ENCODE measurements at places on chromosomes 2 and 18. TPM values are rescaled to one million over a fixed set of nuclear protein-coding genes. Genes with fewer than 3 reads are reported as not detected.

GRCh38 chr2:231687133-231687852 is 21.0 kb upstream of the PTMA start:
- DNase-seq = peak; percentile 78

TMEFF2 gene
- not detected for total RNA-seq

ABCG5 gene
- not detected for total RNA-seq

OBSL1 gene
- total RNA-seq = 2.9 TPM

GRCh38 chr2:107693604-107694003 is 133.1 kb upstream of the RGPD4 start:
- no peak for DNase-seq

GRCh38 chr2:227921648-227922047 is 50.2 kb downstream of the DAW1 start:
- no peak for DNase-seq

GRCh38 chr2:104744537-104744936 is 109.4 kb upstream of the POU3F3 start:
- no peak for DNase-seq

DNA sequence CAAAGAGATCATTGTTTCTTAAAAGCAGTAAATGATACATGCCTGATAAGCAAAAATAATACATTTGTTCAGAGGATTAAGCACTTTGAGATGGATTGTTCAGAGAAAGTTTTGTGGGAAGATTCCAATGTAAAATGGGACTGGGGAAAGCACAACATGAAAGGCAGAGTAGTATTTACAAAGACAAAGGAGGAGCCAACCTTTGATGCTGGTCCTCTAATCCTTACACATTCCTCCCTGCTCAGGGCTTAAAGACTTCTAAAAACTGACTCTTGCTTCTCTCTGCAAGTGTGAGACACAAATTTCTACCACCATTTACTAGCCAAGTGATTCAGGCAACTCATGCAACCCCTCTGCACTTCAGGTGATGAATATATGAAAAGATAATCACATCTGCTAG is 47.2 kb upstream of the REG3G start:
- DNase-seq = no peak

GRCh38 chr2:120439637-120440384 is 93.9 kb downstream of the INHBB start:
- peak; percentile 38 for DNase-seq

GRCh38 chr18:79523206-79523735 is 127.5 kb downstream of the NFATC1 start:
- DNase-seq = no peak

- no peak for DNase-seq
Measured at GRCh38 chr18:9413576-9413975, 61.7 kb upstream of the RALBP1 start.

DNA sequence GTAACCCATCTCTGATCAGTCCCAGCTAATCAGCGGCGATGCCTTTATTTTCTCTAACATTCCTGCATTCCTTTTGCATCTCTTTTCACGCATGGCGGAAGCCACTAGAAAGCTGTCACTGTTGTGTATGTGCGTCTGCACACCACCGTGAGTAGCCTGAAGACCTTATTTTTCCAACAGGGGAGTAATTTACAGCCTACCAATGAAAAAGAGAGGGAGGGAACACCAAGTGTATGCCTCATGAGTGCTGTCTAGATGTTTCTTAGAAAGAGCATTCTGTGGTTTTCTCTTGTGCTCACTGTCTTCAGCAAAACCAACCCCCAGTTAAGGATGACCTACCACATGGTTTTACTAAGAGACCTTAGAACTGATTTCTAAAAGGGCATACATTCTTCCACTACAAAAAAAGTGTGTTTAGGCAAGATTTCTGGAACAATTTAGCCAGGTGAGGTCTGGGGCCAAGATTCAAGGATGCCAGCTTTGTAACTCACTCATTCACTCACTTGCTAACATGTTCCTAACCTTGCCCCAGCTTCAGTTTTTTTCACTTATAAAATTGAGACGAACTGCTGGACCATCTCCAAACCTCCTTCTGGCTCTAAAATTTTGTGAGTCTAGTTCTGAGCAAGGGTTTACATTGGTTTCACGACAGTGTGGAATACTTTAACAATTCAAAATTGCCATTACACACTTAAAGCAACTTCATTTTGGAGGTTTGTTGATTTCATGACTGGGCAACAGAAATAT is 51.4 kb downstream of the BCL2 start:
- DNase-seq = no peak

CREB1 gene
- total RNA-seq = 125 TPM

DNA sequence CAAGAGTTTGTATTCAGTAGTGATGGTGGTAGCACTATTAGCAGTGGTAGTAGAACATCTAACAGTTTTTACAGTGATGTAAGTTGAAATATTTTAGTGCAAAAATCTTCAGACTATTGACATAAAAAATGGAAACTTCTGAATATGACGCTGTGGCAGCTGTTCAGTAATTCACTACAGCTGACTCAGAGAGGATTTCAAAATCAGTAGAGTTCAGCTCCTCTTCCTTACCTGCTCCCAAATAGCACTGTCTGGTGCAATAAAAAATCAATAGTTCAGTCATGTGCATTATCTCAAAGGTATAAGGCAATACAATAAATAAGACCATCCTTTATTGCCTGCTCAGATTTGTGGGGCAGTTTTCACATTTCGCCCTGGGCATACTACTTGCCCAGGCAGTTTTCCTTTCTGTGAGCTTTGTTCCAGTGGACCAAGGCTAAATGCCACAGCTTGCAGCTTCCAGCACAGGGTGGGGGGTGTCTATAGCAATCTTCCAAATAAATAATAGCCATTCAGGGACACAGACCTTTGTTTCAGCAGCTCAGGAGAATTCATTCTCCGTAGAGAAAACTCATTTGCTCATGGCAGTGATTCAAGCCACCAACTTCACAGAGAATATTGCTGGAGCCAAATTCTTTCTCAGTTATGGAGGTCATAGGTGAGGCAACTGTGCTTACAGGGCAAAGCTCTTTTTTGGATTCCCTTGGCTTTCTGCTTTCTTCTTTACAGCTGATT is 33.9 kb upstream of the GORASP2 start:
- no peak for DNase-seq

DNA sequence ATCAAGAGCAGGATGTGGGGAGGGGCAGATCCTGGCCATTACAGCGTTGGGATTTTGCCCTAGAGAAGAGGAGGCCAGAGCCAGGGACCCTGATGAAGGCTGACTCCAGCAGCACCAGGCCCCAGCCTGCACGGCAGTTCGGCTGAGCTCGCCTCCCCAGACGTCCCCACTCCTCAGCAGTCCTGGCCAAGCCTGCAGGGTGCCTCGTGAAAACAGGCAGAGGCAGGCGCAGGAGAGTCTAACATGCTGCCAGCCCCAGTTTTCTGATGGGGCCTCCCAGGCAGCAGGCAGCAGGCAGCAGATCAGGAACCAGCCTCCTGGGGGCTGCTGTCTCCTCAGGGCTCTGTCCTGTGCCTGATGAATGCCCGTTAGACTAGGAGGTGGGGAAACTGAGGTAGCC is 19.7 kb upstream of the GLI2 start:
- no peak for DNase-seq

LBH gene
- total RNA-seq = 206 TPM

GRCh38 chr2:190446193-190446592 is 38.0 kb downstream of the MFSD6 start:
- no peak for DNase-seq

GRCh38 chr2:127134833-127135830 is 28.2 kb upstream of the BIN1 start:
- DNase-seq = no peak

CCDC74B gene
- 1.7 TPM for total RNA-seq

- DNase-seq = no peak
Measured at GRCh38 chr2:238902285-238902684, 54.4 kb downstream of the TWIST2 start.

GRCh38 chr2:65834062-65834461 is 401.7 kb upstream of the SPRED2 start:
- no peak for DNase-seq

SP140L gene
- 54.0 TPM for total RNA-seq

INO80B gene
- total RNA-seq = 45.6 TPM

DNA sequence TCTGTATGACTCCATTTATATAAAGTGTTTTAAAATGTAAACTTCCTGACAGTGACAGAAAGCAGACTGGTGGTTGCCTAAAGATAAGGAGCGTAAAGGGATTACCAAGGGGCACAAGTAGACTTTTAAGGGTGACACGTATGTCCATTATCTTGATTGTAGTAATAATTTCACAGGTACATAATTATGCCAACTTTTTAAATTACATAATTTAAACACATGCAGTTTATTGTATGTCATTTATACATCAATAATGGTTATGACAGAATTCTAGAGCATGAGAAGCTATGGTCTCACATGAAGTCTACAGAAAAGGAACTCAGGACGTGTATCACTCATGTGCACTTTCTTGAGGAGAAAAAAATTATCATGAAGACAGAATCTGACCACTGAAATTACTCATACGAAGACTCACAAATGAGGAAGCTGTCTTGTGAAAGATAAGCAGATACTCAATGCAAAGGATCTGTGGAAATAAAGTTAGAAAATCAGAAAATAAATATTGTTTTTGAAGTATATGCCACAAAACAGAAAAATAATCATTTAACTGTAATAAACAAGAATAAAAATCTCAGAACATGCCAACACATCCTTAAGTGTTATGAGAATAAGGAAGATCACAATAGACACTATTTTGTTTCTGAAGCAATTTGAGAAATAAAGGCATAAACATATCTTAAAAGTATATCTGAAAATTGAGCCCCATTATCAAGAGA is 84.4 kb downstream of the TMEM131 start:
- DNase-seq = no peak

UGT1A9 gene
- total RNA-seq = not detected

GRCh38 chr2:155842103-155842502 is 490.4 kb downstream of the NR4A2 start:
- no peak for DNase-seq

EGR4 gene
- not detected for total RNA-seq

GRCh38 chr2:29281086-29281915 is 166.1 kb downstream of the CLIP4 start:
- DNase-seq = no peak

SYT4 gene
- not detected for total RNA-seq

HYCC2 gene
- total RNA-seq = 64.6 TPM

- no peak for DNase-seq
Measured at GRCh38 chr2:64632835-64633819, 20.6 kb downstream of the SERTAD2 start.

RNF181 gene
- total RNA-seq = 149 TPM

GRCh38 chr18:21486905-21487437 is 113.5 kb downstream of the ESCO1 start:
- DNase-seq = no peak

DNA sequence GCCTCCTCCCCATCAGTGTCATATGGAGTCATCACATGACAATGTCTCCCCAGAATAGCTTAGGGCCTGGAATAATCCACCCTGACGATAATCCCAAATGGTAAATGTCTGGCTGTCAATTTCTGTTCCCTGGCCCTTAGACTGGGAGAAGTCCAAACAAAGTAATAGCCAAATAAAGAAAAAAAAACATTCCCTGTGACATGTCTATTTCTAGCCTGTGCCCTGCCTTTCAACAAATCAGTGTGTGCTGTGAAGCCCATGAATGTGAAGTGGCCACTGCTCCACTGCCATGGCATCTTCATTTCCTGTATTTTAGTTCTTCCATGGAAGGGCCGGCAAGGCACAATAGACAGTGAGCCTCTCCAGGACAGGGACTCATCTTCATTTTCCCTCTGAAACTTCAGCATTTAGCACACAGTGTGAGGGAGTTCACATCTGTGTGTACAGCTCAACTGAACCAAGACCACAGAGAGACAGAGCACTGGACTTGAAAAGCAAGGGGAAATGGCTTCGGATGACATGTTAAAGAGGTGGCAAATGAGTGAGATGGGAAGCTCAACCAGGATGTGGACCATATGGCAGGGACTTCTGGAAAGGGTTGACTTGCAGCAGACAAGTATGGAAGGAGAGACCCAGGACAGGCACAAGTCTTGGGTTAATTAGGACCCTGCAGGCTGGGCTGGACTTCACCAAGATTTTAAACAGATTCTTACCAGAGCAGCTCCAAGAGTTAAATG is 140.0 kb downstream of the ANTXR1 start:
- no peak for DNase-seq
